ENCODE measurements at places on chromosomes 3 and 15.

DNA sequence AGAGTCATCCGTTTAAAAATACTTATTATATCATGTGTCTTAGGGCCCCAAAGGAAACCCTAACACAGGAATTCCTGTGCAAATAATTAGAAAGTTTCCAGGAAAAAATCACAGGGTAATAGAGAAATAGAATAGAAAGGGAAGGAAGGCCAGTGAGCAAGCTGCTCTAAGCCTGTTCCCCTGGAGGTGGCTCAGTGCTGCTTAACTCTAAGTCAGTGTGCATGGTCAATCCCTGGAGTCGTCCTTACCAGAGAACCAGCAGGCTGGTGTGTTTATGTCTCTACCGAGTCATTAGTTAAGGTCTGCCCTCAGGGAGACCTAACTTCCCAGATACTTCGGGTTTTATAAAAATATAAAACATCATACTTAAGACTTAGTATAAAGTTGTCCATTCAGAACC, 21.0 kb upstream of the MCF2L2 start:
- no peak for DNase-seq

DNA sequence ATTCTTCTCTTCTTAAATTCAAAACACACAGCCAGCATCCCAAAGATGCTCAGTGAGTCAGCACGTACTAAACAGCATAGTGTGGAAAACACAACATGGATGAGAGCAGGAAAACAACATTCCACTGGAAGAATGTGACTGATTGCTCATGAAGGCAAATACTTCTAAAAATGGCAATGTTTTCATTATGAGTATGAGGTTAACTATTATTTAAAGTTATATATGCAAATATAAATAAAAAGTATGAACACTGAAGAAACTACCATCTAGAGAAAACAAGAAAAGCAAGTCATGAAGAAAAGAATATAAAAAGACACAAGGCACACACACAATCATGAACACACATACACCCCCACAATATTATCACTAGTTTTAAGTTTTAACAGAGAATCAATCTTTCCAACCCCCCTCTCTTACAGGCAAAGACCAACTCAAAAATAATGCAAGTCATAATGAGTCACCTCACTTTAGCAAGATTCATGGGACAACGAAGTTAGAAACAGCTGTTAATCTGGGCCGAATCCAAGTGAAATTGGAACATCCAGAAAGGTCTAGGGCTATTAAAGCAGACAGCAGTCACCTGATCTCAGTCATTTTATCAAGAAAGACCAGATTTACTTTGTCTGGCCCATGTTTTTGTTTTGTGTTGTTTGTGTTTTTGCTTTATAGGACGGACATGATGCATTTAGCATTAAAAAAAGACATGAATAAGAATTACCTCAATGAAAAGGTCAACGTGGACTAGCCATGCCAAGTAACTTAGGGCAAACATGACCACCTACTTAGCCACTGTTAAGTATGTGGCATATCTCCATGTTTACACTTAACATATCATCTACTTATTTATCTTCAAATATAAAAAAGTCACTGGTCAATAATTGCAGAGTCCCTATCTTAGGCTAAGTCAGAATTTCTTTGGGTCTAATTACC, 18.1 kb downstream of the GBE1 start:
- no peak for DNase-seq

DNA sequence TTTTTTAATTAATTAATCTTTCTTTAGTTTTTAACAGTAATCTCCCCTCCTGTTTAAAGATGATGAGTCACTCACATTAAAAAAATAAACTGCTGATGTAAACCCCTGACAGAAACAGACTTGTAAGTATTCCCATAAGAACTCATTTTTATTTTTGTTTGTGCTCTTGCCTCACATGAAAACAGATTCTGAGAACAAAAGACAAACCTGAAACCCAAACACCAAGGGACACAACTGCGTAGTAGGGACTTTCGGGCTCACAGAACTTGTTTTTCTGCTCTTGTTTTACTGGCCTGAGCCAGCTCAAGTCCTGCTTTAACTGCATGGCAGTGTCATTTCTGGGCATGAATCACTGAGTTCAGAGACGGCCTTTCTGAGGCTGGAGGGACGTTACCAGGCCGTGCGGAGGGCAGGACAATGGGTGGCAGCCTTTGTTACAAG, 600.8 kb downstream of the FOXP1 start:
- no peak for DNase-seq

- DNase-seq, result no peak
These were observed 356.7 kb upstream of the UMPS start for GRCh38 chr3:124373524-124373923.

DNA sequence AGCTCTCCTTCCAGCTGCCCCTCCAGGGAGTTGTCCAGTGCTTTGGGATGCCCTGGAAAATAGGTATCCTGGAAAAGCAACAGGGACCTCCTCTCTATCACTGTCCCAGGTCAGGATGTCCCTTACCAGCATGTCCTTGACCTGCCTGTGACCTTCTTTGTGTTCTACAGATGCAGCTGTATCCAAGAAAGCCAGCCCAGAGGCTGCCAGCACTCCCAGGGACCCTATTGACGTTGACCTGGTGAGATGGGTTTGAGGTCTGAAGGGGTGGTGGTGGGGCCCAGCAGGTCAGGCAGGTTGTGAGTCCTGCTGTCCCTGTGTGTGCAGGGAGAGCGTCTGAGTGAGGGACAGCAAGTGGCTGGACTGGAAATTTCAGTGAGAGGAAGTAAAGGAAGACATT, 30.2 kb downstream of the PML start:
- DNase-seq, result no peak

GRCh38 chr15:91412138-91412928, 312.3 kb downstream of the SV2B start:
- no peak for DNase-seq

DNA sequence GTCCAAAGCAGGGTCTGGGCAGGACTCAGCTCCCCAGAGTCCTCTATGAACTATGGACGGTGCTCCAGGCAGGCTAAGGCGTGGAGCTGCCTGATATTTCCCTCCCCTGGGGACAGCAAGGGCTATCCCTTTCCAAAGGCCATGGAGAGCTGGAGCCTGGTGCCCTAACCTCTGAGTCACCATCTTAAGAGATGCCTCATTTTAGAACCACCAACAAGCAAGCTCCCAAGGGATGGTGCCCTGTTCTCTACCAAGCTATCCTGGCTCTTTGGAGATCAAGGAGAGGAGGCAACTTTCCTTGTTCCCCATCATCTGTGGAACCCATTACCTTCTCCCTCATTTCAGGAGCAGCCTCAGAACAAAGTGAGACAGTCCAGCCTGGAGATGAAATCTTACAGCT, 15.7 kb downstream of the STARD5 start:
- DNase-seq, result no peak

DNA sequence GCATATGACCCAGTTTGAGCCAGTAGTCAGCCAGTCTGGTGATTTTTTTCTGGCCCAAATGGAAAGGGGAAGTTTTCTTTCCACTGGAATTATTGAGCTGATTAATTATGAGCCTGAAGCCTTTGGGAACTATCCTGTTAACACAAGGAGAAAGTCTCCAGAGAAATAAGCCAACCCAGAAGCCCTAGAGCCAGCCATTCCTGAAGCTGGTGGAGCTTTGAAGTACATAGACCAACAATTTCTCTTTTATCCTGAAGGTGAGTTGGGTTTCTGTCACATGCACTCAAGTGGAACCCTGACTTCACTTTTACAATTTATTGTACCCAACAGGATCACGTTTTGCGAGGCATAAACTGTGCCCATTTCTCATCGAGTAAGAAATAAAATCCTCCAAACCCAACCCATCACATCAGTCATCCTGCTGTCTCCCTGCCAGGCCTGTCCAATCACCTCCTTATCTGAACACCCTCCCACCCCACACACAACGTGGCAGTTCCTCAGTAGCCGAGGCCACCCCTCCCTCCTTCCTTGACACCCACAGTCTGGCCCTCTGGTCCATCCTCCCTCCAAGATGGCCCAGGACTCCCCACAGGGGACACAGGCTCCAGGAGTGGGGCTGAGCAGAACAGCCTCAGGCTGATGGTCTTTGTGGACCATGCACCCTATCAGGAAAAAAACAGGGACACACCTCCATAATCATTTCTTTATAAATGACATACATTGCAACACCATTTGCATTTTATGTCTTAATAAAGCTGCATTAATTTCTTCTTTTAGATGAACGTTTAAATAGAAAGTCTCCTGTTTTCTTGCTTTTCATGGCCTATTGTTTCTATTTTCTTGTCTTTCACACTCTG, 55.7 kb upstream of the GATA2 start:
- DNase-seq, result no peak

DNA sequence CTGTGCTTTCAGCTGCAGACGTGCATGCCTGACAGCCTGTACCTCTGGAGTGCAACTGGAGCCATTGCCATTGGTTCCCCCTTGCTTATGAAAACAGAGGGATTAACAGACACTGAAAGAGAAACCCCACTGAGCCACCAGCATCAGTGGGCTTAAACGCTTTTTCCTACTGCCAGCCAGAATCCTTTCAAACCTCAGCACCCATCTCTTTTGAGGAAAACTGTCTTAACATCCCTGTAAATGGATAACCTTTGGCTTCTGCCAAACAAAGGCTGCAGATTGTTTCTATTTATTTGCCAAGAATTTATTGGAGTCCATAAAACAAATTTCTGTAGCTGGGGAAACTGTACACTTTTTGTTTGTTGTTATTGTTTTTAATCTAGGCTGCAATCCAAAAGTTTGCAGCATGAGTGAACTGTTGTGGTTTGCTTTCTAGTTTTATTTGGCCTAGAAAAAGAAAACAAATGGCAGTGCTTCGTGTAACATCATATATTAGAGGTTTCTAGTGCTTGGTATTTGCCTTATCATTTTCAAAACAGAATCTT, 369.2 kb upstream of the IL12A start:
- DNase-seq, result peak; percentile 10

- no peak for DNase-seq
These were observed 47.7 kb upstream of the RASGRP1 start for GRCh38 chr15:38612159-38612863.

DNA sequence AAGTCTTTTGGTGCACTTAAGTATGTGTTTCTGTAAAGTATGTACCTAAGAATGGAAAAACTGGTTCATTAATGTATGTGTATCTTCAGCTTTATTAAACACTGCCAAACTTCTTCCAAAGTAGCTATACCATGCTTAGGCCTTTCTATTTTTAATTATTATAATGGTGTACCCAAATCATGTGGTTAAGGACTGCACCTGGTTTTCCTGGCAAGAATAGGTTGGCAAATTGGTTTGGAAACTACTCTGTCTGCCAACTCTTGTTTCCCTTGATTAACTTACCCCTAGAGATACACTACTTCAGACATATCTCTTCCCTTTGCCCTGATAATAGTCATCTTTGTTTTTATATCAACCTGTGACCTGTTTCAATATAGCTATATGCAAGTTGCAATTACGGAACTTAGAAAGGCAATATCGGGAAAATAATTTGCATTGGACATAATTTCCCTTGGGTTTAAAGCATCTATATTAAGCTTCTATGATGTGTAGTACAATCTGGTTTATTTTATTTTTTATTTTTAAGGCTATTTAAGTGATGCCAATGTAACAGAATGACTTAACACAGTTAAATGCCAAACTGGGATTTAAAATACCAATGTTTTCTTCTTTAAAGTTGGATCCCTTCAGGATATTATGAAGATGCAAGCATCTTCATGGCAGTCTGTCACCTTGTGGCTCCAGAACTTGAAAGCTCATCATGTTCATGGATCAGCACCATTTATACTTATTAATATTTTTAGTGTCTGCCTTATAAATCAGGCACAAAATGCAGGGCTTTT, 40.6 kb upstream of the TMEM108 start:
- DNase-seq, result no peak

DNA sequence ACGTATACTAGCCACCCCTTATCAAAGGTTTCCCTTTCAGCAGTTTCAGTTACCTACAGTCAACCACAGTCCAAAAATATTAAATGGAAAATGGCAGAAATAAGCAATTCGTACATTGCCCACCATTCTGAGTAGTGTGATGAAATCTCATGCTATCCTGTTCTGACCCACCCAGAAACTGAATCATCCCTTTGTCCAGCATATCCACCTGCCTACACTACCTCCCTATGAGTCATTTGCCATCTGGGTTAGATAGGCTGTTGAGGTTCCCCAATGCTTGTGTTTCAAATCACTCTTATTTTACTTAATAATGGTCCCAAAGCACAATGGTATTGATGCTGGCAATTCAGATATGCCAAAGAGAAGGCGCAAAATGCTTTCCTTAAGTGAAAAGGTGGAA, 15.3 kb upstream of the PHC3 start:
- DNase-seq, result no peak

- no peak for DNase-seq
These were observed 1.1 kb downstream of the CCR4 start for GRCh38 chr3:32952369-32953077.
